8988T (cell line): ENCODE measurements at places on chromosomes 7 and 10.
A peak's percentile ranks its signal among the peaks of the same experiment; 100 is the strongest.

- no peak for DNase-seq
These were observed 20.1 kb downstream of the TDRD1 start for GRCh38 chr10:114199239-114199638.

DNA sequence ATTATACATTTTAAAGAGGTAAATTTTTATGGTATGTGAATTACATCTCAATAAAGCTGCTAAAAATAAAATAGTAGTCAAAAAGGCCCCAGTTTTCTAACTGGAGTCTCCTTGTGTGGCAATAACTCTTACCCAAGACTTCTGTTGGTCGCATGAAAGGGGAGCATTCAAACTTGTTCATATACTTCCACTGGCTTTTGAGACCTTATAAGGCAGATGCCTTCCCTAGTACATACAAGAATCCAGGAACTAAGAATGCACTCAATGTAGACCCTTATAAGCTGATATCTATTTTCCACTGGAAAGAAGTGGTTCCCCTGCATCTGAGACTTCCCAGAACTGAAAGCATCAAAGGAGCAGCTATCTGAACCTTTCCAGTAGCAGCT is 13.0 kb downstream of the BCAP29 start:
- DNase-seq, result no peak

DNA sequence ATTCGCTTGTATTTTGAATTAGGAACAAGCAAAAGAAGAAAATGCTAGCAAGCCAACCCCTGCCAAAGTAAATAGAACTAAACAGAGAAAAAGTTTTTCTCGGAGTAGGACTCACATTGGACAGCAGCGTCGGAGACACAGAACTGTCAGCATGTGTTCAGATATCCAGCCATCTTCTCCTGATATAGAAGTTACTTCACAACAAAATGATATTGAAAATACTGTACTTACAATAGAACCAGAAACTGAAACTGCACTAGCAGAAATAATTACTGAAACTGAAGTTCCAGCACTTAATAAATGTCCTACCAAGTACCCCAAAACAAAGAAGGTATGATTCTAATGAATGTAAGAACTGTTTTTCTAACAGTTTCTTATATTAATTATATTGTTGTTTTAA is 87.9 kb downstream of the KMT2E start:
- DNase-seq, result no peak

DNA sequence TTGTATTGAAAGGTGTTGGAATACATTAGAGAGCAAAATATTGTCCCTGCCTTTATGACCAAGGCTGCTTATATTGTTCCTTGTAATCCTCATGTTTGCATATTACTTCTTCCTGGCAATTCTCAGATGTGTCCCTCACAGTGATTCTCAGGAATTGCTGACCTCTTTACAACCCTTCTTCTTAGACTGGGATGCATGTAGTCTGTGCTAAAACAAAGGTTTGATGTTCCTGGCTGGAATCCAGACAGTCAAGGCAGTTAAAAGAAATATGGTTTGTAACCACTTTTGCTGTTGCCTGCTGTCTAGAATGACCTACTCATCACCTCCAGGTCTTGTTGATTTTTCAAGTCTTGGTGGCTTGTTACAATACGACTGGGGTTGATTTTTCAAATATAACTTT is 367.6 kb downstream of the HGF start:
- DNase-seq, result no peak

DNA sequence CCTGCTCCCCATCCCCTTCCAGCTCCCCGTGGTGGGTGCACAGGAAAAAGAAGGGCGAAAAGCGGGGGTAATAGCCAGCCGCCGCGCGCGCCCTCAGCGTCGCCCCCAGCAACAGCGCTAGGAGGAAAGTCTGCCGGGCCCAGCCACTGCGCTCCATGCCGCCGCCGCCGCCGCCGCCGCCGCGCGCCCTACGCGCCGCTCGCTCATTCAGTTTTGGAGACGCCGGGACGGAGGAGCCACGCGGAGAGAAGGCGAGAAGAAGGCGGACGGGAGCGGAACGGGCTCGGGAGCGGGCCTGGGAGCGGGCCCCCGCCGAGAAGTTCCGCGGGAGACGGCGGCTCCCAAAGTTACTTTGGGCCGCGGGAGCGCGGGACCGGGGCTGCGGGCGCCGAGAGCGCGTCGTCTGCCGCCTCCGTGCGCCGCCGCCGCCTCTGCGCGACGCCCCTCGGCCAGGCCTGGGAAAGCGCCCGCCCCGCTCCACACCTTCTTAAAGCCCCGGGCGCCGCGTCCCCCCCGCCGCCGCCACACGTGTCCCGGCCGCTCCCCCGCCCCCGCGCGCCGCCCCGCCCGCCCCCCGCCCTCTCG is at the start of gene RELN:
TSS of gene RELN (minus strand) at position 459 of the 585 bp plus-strand sequence. CDS start at position 157, 302 bp downstream.
- DNase-seq, result no peak

DNA sequence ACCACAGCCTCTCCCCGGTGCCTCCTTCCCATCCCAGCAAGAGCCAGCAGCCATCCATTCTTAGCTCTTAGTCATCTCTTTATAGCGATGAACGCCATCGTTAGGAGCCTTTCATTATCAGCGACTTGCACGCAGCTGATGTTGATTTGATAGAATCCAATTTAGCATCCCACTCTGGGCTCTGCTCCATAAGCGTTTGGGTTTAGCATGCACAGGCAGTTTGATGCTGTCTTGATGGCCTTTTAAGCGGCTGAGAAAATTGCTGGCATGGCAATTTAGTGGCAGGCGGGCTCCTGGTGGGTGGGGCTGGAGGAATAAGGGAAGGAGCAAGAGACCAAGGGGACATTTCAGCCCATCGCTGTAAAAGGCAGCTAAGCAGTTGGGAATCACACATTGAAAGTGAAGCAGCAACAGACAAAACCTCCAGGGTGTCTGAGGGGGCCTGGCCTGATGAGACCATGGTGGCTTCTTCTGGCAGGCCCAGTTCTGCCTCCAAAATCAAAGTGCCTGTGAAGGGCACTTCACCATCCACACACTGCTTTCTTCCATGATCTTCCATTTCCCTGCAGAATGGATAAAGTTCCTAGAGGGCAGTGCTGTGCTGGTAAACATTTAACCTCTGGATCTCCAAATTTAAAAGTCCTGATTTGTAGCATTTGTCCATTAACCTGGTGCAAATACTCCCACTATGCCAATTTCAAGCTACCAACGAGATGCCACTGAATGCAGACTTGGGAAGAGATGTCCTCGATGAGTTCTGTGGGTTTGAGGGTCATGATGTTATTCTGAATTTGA is 107.8 kb upstream of the PLXNA4 start:
- no peak for DNase-seq

GRCh38 chr10:82089327-82089726 is 214.3 kb downstream of the NRG3 start:
- no peak for DNase-seq

GRCh38 chr7:17608114-17608833 is 309.8 kb downstream of the AHR start:
- DNase-seq, result no peak

DNA sequence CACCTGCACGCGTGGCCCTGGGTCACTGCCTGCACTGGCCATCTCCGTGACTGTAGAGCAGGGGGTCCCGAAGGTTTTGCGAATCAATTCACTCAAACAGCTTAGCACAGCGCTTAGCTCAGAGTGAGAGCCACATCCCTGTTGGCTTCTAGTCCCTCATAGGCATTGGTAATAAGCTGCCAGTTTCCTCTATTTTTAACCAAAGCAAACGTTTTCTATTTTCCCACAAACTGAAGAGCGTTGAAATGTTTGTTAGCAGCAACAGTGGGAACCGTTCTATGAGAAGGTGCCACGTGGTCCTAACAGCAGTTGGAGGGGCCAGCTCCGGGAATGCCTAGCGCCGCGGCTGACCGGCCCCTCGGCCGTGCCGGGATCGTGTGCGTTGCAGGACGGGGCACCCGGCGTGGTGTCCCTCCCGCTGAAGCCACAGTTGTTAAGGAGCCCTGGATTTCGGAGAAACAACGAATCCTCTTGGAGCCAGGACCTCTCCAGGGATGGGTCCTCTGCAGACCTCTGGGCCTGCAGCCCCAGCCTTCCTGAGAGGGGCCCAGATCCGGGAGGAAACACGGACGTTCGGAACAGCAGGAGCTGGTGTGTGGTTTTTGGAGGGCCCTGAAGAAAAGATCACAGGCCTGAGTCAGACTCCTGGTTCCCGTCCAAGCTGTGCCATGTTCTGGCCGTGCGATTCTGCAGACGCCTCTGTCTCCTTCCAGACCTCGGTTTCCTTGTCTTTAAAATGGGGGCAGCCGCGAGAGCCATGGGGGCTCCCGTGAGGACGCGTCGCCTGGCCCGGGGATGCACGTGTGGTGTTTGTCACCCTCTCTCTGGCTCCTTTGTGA is 40.3 kb downstream of the FAM20C start:
- DNase-seq, result no peak

- peak; percentile 58 for DNase-seq
These were observed 2.3 kb downstream of the KLF6 start for GRCh38 chr10:3782451-3783315.

DNA sequence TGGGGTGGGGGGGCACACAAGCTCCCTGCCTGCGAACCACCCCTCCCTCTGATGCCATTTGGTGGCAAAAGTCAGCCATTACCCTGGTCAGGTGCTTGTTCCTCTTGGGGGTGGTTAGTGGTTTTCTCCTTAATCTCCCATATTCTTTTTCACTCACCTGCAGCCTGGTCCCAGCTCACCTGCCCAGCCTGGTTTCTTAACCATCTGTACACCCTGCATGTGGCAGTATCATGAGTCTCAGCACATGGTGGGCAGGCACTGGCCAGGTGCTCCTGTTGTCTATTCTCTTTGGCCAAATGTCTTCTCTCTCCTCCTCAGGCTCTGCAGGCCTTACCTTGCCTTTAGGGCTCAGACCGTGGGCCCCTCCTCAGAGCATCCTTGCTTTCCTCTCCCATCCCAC is 30.5 kb downstream of the OGDH start:
- DNase-seq, result no peak

DNA sequence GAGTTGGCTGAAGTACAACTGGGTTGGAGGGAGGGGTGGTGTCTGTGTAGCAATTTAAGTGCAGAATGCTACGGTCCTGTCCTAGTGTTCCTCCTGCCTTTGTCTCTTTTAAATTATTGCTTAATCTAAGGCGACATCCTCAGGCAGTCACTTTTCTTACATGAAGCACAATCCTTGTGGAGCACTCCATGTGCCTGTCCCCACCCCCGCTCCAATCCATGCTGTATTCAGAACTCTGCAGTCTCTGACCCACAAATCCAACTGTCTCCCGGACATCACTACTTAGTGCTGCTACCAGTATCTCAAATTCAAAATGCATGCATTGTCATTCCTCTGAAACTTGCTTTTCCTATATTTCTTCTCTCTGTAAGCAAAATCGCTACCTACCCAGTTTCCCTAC is 91.4 kb upstream of the FAM133B start:
- no peak for DNase-seq

GRCh38 chr7:89312551-89312950 is 517.0 kb upstream of the TEX47 start:
- no peak for DNase-seq

- no peak for DNase-seq
These were observed 48.3 kb upstream of the PAX2 start for GRCh38 chr10:100697070-100697469.
